Thymus (tissue), 14 donors: ENCODE measurements at places on chromosomes 4 and X.

DNA sequence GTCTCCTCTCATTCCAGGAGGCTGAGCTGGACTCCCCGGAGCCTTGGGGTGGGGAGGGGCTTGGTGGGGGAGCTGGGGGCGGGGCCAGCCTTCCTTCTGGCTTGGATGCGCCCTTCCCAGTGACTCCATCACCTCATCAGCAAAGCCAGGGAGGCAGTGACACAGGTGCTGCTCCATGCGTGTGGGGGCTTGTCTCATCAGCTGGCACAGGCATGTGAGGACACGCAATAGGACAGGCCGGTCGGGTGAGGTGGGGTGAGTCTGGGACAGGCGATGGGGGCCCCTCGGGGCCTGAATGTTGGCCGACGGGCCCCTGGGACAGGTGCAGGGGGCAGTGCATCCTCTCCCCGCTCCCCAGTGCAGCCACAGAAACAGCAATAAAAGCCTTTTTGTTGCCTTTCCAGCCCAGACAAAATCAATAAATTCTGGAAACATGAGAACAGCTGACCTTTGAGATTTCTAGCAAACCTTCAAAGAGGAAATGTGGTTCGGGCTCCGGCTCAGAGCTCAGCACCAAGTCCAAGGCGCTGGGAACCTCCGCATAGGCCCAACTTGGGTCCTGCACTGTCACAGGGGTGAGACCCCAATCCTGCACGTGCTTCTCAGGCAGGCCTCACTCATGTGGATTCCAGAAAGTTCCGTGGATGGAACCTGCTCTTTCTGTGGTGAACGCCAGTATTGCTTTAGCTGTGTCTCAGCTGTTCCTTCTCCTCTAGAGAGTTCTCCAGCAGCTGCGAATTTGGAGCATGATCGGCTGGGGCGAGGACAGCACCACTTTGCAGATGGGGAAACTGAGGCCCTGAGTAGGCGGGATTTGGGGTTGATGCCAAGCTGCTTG is 18.5 kb downstream of the ADRA2C start:
- H3K4me3 ChIP-seq = no peak overlapping the region
- no peak overlapping the region for H3K27ac ChIP-seq

DNA sequence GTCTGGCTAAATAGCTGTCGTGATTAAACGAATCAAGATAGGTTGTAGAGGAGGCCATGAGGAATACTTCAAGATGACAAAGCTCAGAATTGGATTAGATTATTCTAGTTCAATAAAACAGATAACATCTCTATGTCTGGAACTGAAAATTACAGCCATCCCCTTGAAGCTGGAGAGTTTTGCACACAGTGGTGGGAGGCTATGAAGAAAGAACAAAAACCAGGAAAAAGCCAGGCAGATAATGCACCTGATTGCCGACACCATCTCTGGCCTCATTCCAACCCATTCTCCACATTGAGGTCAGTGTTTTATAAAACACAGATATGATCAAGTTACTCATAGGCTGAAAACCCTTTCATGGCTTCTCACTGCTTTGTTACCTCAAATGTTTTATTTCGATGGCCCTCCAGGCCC is 188.3 kb downstream of the RASL11B start:
- no peaks in the 10 kb centered on the region for H3K36me3 ChIP-seq
- H3K27me3 ChIP-seq = no peaks in the 10 kb centered on the region
- DNase-seq = no peak
- H3K4me1 ChIP-seq = no peaks in the 10 kb centered on the region
- H3K27ac ChIP-seq = no peak overlapping the region

DNA sequence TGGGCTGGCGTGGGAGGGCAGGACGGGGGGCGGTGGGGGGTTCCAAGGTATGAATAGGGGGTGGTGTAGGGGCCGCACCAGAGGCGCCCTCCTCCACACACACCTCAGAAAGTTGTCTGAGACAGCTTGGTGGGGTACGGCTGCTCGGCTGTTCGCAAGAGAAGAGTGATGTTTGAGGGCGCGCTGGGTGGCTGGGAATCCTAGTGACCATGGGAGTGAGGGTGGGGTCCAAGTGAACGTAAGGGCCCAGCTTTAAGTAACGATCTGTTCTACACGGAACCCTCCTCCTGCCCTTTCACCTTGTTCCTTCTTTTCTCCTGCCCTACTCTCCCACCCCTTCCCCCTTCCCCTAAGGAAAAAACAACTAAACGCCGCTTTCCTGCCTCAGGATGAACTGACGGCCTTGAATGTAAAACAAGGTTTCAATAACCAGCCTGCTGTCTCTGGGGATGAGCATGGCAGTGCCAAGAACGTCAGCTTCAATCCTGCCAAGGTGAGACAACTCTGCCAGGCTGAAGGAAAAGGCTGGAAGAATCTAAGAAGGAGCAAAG is 664 bp downstream of the MED12 start:
- peak overlapping the region; percentile 74 for H3K27ac ChIP-seq
- no peak for DNase-seq
- no peaks in the 10 kb centered on the region for H3K27me3 ChIP-seq
- peak overlapping the region; percentile 83 for H3K4me3 ChIP-seq
- peaks cover 27% of the 10 kb centered on the region for H3K36me3 ChIP-seq

- no peak for DNase-seq
- H3K27ac ChIP-seq = no peak overlapping the region
- no peak overlapping the region for H3K4me3 ChIP-seq
- H3K27me3 ChIP-seq = no peaks in the 10 kb centered on the region
- no peaks in the 10 kb centered on the region for H3K4me1 ChIP-seq
Measured at GRCh38 chrX:15761564-15762191, 23.6 kb downstream of the CA5B start.

- no peaks in the 10 kb centered on the region for H3K27me3 ChIP-seq
- H3K27ac ChIP-seq = no peak overlapping the region
- DNase-seq = no peak
- no peak overlapping the region for H3K4me3 ChIP-seq
- no peaks in the 10 kb centered on the region for H3K36me3 ChIP-seq
Measured at GRCh38 chr4:97123573-97123972, 1019.7 kb downstream of the STPG2 start.

GRCh38 chrX:150980711-150981110 is 2.4 kb upstream of the HMGB3 start:
- no peaks in the 10 kb centered on the region for H3K36me3 ChIP-seq
- no peak for DNase-seq
- no peaks in the 10 kb centered on the region for H3K27me3 ChIP-seq
- H3K4me1 ChIP-seq = peaks cover 4% of the 10 kb centered on the region
- no peak overlapping the region for H3K4me3 ChIP-seq

DNA sequence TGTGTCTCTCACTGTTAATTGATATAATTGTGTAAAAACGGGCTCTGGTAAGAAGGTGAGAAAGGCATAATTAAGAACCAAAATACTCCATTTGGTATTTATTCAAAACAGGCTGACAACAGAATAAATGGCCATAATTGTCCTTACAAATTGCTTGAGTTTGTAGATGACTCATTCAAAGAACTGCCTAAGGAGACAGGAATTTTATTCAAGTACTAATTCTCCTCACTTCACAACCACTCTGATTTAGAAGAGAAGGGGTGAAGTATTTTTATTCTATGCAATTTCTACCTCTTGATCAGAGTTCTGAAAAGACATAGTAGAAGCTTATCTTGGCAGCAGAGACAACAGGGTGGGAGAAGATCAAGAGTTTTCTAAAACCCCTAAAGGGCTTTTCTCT is 43.1 kb downstream of the ATP11C start:
- no peak overlapping the region for H3K4me3 ChIP-seq
- H3K36me3 ChIP-seq = no peaks in the 10 kb centered on the region
- DNase-seq = no peak
- H3K27ac ChIP-seq = no peak overlapping the region
- no peaks in the 10 kb centered on the region for H3K27me3 ChIP-seq
- H3K4me1 ChIP-seq = no peaks in the 10 kb centered on the region

DNA sequence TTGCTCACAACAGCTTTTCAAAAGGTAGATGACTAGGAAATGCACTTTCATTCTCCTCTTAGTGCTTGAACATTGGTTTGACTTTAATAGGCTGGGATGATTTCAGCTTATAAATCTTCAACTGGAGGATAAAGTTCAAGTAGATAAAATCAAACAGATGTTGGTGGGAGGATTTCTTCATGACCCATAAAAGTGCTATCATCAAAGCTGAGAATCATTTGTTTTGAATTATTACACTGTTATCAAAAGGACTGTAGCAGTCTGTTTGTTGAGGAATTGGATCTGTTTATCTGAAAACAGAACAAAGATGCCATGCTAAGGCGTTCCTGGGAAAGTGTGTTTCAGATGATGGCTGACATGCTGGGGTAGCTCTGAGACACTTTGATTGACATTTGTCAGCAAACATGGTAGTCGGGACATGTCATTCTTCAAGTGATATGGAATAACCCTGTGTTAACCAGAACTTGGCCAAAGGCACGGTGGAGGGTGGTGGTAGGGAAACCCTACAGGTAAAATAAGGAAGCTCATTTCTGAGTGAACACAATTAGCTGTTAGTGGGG is 304.0 kb upstream of the PITX2 start:
- no peaks in the 10 kb centered on the region for H3K4me1 ChIP-seq
- no peak overlapping the region for H3K27ac ChIP-seq
- no peaks in the 10 kb centered on the region for H3K27me3 ChIP-seq
- DNase-seq = no peak
- H3K36me3 ChIP-seq = no peaks in the 10 kb centered on the region

- H3K36me3 ChIP-seq = no peaks in the 10 kb centered on the region
- H3K4me1 ChIP-seq = peaks cover 10% of the 10 kb centered on the region
- no peak for DNase-seq
- no peak overlapping the region for H3K4me3 ChIP-seq
- no peaks in the 10 kb centered on the region for H3K27me3 ChIP-seq
Measured at GRCh38 chr4:108581083-108581482, 39.3 kb upstream of the RPL34 start.
